Temporal lobe (tissue), 4 donors: ENCODE measurements at places on chromosomes 13 and 19. TPM values are rescaled to one million over a fixed set of nuclear protein-coding genes. Genes with fewer than 3 reads are reported as not detected.

The ZNF491 gene
- total RNA-seq, result 9.3 TPM

The HIPK4 gene
- under 0.01 TPM for total RNA-seq

The CACNG6 gene
- total RNA-seq, result 0.49 TPM

The SYNE4 gene
- under 0.01 TPM for total RNA-seq

The ABHD8 gene
- total RNA-seq, result 18.7 TPM

The RBM42 gene
- total RNA-seq, result 18.4 TPM

The PTPRS gene
- 183 TPM for total RNA-seq

The BBC3 gene
- 5.2 TPM for total RNA-seq

The ZNF30 gene
- total RNA-seq, result 7.9 TPM

The PNMA8A gene
- 69.3 TPM for total RNA-seq

The ATP1A3 gene
- 200 TPM for total RNA-seq

The KLK3 gene
- not detected for total RNA-seq

The SIGLEC9 gene
- 0.25 TPM for total RNA-seq

The KIR3DL2 gene
- not detected for total RNA-seq

The OR7A5 gene
- total RNA-seq, result not detected

The MARK4 gene
- total RNA-seq, result 35.2 TPM

The CNN1 gene
- 0.74 TPM for total RNA-seq

The TMEM59L gene
- 42.0 TPM for total RNA-seq

The WDR87 gene
- total RNA-seq, result not detected
